ENCODE measurements at places on chromosomes 7 and 10. TPM values are rescaled to one million over a fixed set of nuclear protein-coding genes. Genes with fewer than 3 reads are reported as not detected.
A peak's percentile ranks its signal among the peaks of the same experiment; 100 is the strongest.

GRCh38 chr10:77773631-77774426 is 136.2 kb upstream of the KCNMA1 start:
- DNase-seq = no peak

GRCh38 chr10:5560142-5560816 is 35.5 kb downstream of the CALML3 start:
- DNase-seq = no peak

The PLEKHA1 gene
- 29.8 TPM for total RNA-seq

DNA sequence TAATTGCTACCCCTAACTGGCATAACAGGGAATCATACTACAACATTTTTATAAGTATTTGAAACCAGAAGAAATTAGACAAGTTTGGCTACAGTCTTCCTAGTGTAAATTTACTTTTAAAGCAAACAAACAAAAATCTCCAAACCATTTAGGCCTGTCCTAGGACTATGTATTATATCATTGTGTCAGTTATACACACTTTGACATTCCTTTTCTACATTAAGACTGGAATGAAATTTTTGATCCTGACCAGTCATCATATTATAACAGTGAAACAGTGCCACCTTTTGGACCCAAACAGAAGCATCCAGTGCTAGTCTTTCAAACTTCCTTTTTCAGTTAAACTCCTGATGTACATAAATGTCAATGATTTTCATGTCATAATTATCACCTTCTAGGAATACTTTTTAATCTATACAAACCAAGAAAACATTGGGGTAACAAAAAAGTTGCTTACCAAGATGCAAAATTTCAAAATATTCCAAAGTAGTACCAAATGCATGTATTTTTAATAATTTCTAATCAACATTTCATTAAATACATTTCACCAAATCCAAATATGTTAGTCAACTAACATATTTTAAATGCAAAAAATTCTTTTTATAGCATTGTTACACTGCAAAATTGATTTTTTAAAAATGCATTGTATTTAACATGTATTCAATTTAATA is 75.7 kb downstream of the IMMP2L start:
- peak; percentile 78 for DNase-seq

GRCh38 chr10:121596689-121597503 is 1.3 kb downstream of the FGFR2 start:
- no peak for DNase-seq

GRCh38 chr7:116577320-116577871 is 52.6 kb downstream of the CAV1 start:
- no peak for DNase-seq

Measured in fibroblast of the aortic adventitia (primary cell).